NCI-H446 treated with DMSO at 0.1 percent for 48 hours (cell line): ENCODE measurements at places on chromosomes 5 and 9.

- no peak for DNase-seq
These were observed 1041.0 kb downstream of the TLE1 start for GRCh38 chr9:80648336-80648735.

DNA sequence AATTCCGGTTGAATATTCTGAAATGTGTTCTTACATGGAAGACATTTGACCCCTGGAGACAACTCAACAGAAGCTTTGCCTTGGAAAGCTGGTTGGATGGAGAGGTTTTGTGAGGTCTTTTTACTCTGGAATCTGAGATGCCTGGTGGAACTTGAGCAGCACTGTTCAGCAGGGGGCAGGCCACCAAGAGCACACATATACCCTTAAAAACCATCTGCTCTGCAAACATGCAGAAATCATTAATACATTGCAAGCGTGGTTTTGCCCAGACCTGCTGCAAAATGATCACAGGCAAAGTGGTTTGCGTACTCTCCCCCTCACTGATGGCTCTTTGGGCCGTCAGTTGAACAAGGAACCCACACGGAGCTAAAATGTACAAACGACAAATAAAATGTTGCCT is 32.8 kb upstream of the DAP start:
- DNase-seq: no peak

- DNase-seq: no peak
These were observed 427.4 kb downstream of the CETN3 start for GRCh38 chr5:89981878-89982773.

DNA sequence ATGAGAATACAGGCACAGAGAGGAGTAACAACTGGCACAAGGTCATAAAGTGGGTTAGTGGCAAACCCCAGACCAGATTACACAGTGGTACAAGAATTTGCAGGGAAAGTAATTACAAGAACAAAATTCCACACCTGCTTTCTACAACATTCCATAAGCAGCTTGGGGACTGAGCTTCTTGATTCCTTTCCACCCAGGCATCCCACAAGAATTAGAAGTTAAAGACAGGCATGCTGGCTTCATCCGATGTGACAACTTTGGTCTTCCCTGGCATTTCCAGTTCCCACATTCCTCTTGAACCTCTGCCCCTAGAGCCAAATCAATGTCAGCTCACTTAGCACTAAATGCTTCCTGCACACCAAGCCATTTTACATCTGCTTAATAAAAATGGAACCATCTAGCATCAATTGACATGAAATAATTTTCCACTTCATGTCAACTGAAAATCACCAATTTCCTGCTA is 435.8 kb upstream of the PAPPA start:
- no peak for DNase-seq

- DNase-seq: no peak
These were observed 17.8 kb downstream of the PHF2 start for GRCh38 chr9:93594041-93594756.

DNA sequence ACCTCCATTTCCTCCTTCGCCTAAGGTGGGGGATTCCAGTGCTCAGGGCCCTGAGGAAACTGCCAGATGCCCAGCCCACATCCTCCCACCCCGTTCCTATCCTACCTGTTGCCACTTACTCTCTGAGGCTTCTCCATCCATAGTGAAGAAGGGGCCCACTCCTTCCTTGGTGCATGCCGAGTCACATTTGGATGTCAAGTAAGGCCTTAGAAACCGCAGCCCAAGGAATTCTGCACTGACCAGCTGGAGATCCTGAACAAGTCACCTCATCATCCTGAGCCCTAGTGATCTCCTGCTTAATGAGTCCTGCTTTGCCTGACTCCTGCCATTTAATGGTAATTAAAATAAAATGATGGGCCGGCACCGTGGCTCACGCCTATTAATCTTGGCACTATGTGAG is 6.7 kb upstream of the TNIP1 start:
- DNase-seq: no peak

DNA sequence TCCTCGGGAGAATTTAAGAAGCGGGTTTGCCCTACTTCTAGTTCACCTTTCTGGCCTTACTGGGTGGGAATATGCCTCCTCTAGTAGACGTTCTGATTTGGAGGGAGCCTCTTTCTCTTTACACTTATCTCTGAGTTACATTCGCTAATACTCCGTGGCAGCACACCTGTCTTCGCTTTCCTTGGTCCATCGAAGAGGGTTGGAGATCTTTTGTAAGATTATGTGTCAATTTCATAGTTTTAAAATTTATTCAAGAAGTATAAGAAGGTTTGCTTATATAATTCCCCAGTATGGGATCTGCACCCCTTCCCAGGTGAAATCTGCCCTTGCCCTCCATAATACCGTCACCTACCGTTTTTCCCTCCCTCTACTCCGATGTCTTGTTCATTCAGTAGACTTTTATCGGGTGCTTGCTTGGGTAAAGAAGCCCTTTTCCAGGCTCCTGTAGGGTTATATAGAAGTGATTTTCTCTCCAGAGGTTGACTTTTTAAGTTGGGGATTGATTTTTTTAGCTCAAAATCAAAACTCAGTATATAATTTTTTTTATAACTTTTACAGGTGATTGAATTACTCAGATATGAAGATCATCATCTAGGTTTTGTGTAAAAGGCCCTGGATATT is 1.1 kb downstream of the GPBP1 start:
- no peak for DNase-seq

DNA sequence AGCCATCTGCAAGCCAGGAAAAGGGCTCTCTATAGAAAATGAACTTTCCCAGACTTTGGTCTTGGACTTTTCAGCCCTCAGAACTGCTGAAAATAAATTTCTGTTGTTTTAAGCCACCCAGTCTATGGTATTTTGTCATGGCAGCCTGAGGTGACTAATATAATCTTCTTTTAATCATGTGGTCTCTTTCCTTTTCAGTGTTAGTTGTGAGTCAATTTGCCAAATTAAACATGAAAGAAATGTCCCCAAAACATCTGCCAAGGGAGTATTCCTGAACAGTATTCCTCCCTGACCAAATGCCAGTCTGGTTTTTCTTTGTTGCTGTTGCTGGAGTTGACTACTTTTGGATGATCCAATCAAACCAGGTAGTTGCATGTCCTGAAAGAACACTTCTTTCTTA is 4.7 kb upstream of the YTHDC2 start:
- no peak for DNase-seq

DNA sequence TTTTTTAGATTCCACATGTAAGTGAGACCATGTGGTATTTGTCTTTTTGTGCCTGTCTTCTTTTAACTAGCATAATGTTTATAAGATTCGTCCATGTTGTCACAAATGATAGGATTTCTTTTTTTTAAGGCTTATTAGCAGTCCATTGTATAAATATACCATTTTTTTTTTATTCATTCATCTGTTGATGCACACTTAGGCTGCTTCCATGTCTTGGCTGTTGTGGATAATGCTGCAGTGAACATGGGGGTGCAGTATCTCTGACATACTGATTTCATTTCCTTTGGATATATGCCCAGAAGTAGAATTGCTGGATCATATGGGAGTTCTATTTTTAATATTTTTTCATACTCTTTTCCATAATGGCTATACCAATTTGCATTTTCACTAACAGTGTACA is 48.7 kb downstream of the KIAA1958 start:
- peak; percentile 39 for DNase-seq

DNA sequence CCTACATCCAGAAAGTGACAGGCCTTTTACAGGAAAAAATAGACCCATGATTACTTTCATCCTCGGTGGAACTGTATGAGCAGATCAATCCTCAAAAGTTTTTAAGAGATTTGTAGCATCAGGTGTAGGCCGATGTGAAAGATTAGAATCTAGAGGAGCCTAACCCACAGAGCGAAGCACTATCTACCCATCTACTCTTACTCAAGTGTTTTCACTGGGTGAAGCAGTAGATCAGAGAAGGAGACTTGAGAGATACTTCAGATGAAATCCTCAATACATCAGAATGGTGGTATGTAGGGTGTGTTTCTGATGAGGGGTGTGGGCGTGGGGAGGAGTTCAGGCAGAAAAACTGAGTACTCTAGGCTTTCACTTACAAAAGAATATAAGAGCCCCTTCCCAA is 192.8 kb downstream of the FER start:
- no peak for DNase-seq

GRCh38 chr5:169798438-169798837 is 161.4 kb downstream of the DOCK2 start:
- DNase-seq: no peak

DNA sequence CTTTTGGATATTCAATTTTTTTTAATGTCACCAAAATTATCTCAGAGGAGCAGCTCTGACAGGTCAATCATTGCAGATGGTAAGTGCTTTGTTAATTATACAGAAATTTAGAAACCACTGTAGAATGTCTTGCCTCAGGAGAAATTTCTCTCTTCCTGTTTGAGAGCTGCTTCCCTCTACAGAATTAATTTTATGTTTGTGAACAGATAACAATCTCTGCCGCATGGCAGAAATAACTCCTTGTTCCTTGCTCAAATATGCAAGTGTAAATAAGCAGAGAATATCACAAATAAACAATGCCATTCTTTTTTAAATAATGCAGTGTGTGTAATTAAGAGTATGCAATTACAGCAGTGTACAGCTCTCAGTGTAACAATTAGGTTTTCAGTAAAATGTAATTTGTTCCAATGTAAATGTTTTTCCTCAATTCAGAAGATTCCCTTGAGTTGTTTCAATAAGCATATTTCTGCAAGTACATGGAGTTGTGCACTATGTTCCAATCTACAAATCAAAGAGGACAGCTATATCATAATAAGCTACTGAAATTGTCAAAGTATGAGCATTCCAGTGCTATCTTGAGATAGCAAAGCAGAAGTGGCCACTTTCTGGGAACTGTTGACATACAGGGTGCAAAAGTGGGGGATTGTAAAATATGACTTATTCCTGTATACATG is 1012.8 kb downstream of the MAT2B start:
- no peak for DNase-seq
